ENCODE measurements at places on chromosomes 12 and 14.

DNA sequence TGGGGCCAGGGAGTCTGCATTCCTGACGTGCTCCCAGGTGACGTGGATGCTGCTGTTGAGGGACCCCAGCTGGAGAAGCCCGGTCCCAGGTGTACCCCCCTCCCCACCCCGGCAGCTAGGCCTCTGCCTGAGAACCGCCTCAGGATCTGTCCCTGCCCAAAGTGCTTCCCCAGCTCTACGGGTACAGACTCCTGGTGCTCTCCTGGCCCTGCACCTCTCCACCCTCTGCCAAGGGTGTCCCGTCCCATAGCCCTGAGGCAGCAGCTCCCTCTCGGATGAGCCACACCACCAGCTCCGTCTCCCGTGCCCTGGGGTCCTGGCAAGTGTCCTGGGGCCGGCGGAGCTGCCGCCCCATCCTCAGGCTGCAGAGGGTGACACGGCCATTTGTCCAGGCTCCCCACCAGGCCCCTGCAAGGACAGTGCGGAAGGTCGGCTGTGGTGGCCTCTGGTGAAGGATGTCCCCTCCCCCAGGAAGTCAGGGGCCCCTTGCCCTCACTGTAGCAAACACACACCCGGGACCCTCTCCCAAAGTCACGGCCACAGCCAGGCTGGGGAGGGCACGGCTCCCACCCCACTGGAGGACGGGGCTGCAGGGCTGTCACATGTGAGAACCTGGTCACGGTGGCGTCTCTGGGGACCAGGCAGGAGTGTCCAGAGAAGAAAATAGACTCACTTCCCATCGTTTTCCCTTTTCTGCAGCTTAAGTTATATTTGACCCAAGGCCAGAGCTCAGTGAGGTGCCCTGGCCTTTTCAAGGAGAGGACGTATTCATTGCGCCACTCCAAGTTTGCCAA, 74.4 kb upstream of the FBRSL1 start:
- no peak for DNase-seq

- DNase-seq = no peak
Measured at GRCh38 chr14:100666403-100666802, 60.3 kb upstream of the DLK1 start.

GRCh38 chr12:75977590-75977951, 54.0 kb downstream of the PHLDA1 start:
- no peak for DNase-seq

DNA sequence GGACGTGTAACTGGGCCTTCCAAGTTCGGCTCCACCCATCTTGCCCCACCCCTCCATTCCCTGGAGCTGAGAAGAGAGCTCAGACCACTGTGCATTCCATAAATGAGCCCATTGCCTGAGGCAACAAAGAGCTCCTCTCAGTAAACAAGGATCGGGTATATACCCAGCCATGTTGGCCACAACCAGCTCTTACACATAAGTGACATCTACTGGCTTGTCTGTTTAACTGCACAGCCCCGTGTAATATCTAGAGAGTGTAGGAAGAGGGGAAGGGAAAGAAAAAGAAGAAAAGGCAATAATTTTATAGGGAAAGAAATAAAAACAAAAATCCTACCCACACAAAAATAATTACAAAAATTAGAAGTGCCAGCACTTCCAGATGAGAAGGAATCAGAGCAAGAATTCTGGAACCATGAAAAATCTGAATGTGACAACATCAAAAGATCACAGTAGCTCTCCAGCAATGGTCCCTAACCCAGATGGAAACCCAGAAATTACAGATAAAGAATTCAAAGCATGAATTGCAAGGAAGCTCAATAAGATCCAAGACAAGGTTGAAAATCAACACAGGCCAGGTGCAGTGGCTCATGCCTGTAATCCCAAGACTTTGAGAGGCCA, 308.1 kb downstream of the RPAP3 start:
- DNase-seq = peak; percentile 47

- no peak for DNase-seq
Measured at GRCh38 chr12:32499048-32499447, 99.7 kb downstream of the FGD4 start.

GRCh38 chr12:92732716-92733115, 29.9 kb downstream of the PLEKHG7 start:
- no peak for DNase-seq

GRCh38 chr12:113826805-113827538, 139.2 kb downstream of the RBM19 start:
- DNase-seq = no peak

DNA sequence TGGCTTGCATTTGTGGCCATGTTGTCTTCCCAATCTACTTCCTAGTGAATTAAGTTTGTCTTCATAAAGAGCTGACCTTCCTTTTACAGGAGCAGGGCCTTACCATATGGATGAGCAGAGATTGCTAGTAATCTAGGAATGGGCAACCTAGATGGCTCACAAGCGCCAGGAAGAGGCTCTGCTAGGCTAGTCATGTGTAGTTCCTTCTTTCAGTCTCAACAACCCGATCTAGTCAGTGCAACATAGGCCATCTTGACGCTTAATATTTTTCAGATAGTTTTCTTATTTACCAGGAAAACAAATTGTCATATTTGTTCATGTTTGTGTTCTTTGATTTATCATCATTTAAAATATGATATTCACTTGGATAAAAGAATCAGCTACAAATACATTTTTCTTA, 48.2 kb upstream of the TPH2 start:
- DNase-seq = no peak

Data from stimulated activated CD4-positive, alpha-beta T cell treated with anti-CD3 and anti-CD28 coated beads, Interleukin-2, amount 100 ng/mL, for 24 hours (primary cell).